ENCODE measurements at places on chromosomes 16 and 17. TPM values are rescaled to one million over a fixed set of nuclear protein-coding genes. Genes with fewer than 3 reads are reported as not detected.

DNA sequence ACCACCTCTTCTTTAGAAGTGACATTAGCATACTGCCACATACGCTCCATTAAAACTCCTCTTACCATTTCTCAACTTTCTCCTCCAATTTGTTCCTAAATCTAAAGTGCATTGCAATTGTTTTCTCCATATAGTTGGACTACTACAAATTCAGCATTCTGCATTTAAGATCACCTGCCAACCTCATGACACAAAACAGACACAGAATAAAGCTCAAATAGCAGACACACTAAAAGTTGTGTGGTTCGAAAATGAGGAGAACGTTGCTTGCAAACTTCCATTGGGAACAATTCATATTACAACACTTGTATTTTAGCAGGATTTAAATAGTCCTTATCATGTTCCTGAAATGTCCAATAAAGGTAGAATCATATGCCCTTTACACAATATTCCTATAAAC lies 14.5 kb downstream of the ARHGAP17 start:
- H3K27me3 ChIP-seq, result no peaks in the 10 kb centered on the region
- no peak for DNase-seq
- H3K27ac ChIP-seq, result no peak overlapping the region
- no peaks in the 10 kb centered on the region for H3K36me3 ChIP-seq
- H3K4me1 ChIP-seq, result peaks cover 12% of the 10 kb centered on the region
- no peak overlapping the region for H3K4me3 ChIP-seq

The GUCY2D gene
- 0.12 TPM for total RNA-seq

DNA sequence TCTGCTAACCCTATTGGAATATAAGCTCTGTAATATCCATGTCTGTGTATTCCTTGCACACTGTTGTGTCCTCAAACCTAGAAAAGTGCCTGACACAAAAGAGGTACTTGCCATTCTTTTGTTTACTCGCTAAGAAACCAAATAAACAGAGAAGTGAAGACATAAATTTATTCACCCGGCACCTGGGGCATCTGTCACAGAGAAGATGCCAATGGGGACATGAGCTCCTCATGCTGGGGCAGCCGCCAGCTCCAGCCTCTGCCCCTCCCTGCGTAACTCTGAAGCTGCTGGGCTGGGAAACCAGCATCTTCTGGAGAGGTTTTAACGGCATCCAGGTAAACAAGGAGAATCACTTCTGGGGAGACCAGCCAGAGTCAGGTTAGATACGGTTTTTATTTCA lies 15.1 kb upstream of the CDRT4 start:
- no peak overlapping the region for H3K4me3 ChIP-seq
- H3K27ac ChIP-seq, result no peak overlapping the region
- peaks cover 12% of the 10 kb centered on the region for H3K4me1 ChIP-seq
- no peaks in the 10 kb centered on the region for H3K27me3 ChIP-seq
- no peaks in the 10 kb centered on the region for H3K36me3 ChIP-seq

The CHD9 gene
- total RNA-seq, result 19.5 TPM

The STX1B gene
- 1.5 TPM for total RNA-seq

DNA sequence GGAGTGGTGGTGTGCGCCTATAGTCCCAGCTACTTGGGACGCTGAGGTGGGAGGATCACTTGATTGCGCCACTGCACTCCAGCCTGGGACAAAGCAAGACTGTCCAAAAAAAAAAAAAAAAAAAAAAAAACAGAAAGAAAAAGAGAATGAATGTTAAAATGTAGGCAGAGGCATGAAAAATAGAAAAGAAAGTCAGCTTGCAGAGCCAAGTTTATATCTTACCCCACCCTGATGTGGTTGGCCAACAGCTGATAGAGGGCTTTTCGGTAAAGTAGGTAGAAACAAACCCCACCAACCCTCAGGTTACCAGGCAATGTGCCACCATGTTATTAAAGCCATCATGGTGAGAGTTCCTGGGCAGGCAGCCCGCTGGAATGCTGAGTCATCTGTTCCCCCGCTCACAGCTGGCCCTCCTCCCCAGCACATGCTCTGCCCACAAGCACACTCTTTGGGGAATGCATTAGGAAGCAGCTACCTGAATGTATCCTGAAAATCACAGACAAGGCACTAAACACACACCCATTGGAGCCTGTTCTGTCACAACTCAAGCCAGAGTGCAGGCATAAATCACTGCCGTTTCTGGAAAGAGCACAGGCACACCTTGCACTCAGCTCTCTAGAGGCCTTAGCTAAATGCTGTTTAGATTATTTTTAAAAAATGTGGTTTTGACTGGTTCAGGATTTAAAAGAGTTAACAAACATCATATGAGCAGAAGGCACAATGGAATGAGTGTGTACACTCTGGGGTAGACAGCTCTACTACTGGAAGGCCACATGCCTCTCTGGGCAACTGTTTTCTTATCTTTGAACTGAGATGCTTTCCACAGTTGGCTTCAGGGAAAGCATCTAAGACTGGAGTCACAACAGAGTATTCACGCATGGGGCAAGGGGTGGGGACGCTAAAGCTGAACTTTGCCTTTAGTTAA lies 128.5 kb downstream of the PARN start:
- H3K36me3 ChIP-seq, result no peaks in the 10 kb centered on the region
- H3K27ac ChIP-seq, result peak overlapping the region; percentile 92
- H3K4me1 ChIP-seq, result peaks cover 74% of the 10 kb centered on the region
- DNase-seq, result peak; percentile 87

GRCh38 chr17:19650826-19651225 lies 2.3 kb downstream of the ALDH3A2 start:
- H3K27ac ChIP-seq, result peak overlapping the region; percentile 76
- H3K36me3 ChIP-seq, result peaks cover 20% of the 10 kb centered on the region
- H3K4me1 ChIP-seq, result peaks cover 43% of the 10 kb centered on the region
- H3K4me3 ChIP-seq, result peak overlapping the region; percentile 90

DNA sequence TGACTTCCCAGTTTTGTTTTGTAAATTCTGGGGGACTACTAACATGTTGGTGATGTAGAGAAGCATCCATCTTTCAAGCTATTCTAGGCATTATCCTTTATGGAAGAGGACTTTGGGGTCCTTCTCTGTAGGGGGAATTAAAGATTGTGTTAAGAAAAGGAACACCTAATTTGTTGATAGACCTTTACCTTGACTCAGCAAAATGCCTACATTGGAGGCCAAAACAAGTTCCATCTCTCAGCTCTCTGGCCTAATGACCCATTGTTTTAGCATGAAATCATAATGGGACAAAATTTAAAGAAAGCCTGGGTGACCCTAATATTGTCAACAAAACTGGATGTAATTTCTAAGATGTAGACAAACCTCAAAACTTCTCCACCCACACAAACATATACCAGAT lies 465.3 kb upstream of the SOX9 start:
- no peaks in the 10 kb centered on the region for H3K27me3 ChIP-seq
- no peaks in the 10 kb centered on the region for H3K36me3 ChIP-seq
- H3K27ac ChIP-seq, result no peak overlapping the region
- no peaks in the 10 kb centered on the region for H3K4me1 ChIP-seq

GRCh38 chr17:41666708-41667279 lies 21.9 kb upstream of the EIF1 start:
- H3K27ac ChIP-seq, result peak overlapping the region; percentile 42
- no peaks in the 10 kb centered on the region for H3K36me3 ChIP-seq
- peak; percentile 75 for DNase-seq
- peak overlapping the region; percentile 64 for H3K4me3 ChIP-seq

GRCh38 chr16:61564716-61565115 lies 471.5 kb downstream of the CDH8 start:
- H3K36me3 ChIP-seq, result no peaks in the 10 kb centered on the region
- no peaks in the 10 kb centered on the region for H3K4me1 ChIP-seq
- H3K27me3 ChIP-seq, result no peaks in the 10 kb centered on the region
- H3K27ac ChIP-seq, result no peak overlapping the region
- no peak for DNase-seq
- no peak overlapping the region for H3K4me3 ChIP-seq

- DNase-seq, result no peak
- H3K4me3 ChIP-seq, result peak overlapping the region; percentile 51
- H3K36me3 ChIP-seq, result no peaks in the 10 kb centered on the region
- H3K4me1 ChIP-seq, result peaks cover 17% of the 10 kb centered on the region
- no peak overlapping the region for H3K27ac ChIP-seq
Measured at GRCh38 chr16:25031132-25031440, 15.9 kb upstream of the ARHGAP17 start.

GRCh38 chr16:8712589-8713361 lies 38.4 kb downstream of the ABAT start:
- H3K36me3 ChIP-seq, result no peaks in the 10 kb centered on the region
- no peak for DNase-seq
- no peak overlapping the region for H3K27ac ChIP-seq
- no peak overlapping the region for H3K4me3 ChIP-seq
- H3K4me1 ChIP-seq, result no peaks in the 10 kb centered on the region
- H3K27me3 ChIP-seq, result no peaks in the 10 kb centered on the region

- peak overlapping the region; percentile 37 for H3K27ac ChIP-seq
- no peak for DNase-seq
- no peaks in the 10 kb centered on the region for H3K36me3 ChIP-seq
- H3K27me3 ChIP-seq, result no peaks in the 10 kb centered on the region
- no peak overlapping the region for H3K4me3 ChIP-seq
Measured at GRCh38 chr16:67675999-67676398, 9.4 kb downstream of the C16orf86 start.

DNA sequence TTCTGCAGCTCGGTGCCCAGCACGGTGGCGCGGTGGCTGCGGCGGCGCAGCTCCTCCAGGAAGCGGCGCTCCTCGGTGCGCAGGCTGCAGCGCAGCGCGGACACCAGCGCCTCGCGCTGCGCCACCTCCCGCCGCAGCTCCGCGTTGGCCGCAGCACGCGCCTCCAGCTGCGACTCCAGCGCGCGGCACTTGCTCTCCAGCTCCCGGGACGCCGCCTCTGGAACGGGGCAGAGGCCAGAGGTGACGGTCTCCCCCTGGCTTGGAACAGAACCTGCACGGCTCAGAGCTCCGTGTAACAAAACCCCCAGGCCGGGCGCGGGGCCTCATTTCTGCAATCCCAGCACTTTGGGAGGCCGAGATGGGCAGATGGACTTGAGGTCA lies 13.2 kb upstream of the CLUH start:
- no peaks in the 10 kb centered on the region for H3K36me3 ChIP-seq
- no peaks in the 10 kb centered on the region for H3K4me1 ChIP-seq
- no peak overlapping the region for H3K27ac ChIP-seq
- peak overlapping the region; percentile 15 for H3K4me3 ChIP-seq

GRCh38 chr17:44568945-44569858 lies 11.9 kb downstream of the FZD2 start:
- no peak overlapping the region for H3K4me3 ChIP-seq
- H3K4me1 ChIP-seq, result no peaks in the 10 kb centered on the region
- DNase-seq, result peak; percentile 43
- no peaks in the 10 kb centered on the region for H3K27me3 ChIP-seq
- H3K36me3 ChIP-seq, result no peaks in the 10 kb centered on the region

- no peaks in the 10 kb centered on the region for H3K36me3 ChIP-seq
- peak; percentile 87 for DNase-seq
- H3K4me1 ChIP-seq, result peaks cover 18% of the 10 kb centered on the region
- no peak overlapping the region for H3K4me3 ChIP-seq
- H3K27ac ChIP-seq, result no peak overlapping the region
Measured at GRCh38 chr16:68704232-68704867, 32.7 kb upstream of the CDH1 start.

DNA sequence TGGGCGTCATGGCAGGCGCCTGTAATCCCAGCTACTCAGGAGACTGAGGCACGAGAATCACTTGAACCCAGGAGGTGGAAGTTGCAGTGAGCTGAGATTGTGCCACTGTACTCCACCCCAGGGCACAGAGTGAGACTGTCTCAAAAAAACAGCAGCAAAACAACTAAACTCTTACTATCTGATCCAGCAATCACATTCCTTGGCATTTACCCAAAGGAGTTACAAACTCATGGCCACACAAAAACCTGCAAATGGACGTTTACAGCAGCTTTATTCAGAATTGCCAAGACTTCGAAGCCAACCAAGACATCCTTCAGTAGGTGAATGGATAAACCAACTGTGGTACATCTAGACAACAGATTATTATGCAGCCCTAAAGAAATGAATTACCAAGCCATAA lies 4.0 kb downstream of the SIAH1 start:
- H3K4me1 ChIP-seq, result peaks cover 8% of the 10 kb centered on the region
- no peak for DNase-seq
- no peak overlapping the region for H3K4me3 ChIP-seq
- H3K27ac ChIP-seq, result no peak overlapping the region
- H3K27me3 ChIP-seq, result no peaks in the 10 kb centered on the region

The LYRM1 gene
- total RNA-seq, result 35.1 TPM

DNA sequence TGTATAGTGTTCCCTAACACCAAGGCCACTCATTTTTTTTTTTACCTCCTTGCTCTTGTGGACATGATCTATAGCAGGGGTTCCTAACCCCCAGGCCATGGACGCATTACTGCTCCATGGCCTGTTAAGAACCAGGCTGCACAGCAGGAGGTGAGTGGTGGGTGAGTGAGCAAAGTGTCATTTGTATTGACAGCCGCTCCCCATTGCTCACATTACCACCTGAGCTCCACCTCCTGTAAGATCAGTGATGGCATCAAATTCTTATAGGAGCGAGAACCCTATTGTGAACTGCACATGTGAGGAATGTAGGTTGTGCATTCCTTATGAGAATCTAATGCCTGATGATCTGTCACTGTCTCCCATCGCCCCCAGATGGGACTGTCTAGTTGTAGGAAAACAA lies 342.0 kb downstream of the SOX9 start:
- H3K36me3 ChIP-seq, result peaks cover 10% of the 10 kb centered on the region
- H3K4me3 ChIP-seq, result no peak overlapping the region
- peaks cover 54% of the 10 kb centered on the region for H3K4me1 ChIP-seq
- H3K27me3 ChIP-seq, result no peaks in the 10 kb centered on the region
- H3K27ac ChIP-seq, result peak overlapping the region; percentile 96

The EMP2 gene
- total RNA-seq, result 33.9 TPM

- H3K36me3 ChIP-seq, result peaks cover 50% of the 10 kb centered on the region
- no peaks in the 10 kb centered on the region for H3K4me1 ChIP-seq
- DNase-seq, result peak; percentile 10
Measured at GRCh38 chr16:64990101-64990500, 131.8 kb downstream of the CDH11 start.

DNA sequence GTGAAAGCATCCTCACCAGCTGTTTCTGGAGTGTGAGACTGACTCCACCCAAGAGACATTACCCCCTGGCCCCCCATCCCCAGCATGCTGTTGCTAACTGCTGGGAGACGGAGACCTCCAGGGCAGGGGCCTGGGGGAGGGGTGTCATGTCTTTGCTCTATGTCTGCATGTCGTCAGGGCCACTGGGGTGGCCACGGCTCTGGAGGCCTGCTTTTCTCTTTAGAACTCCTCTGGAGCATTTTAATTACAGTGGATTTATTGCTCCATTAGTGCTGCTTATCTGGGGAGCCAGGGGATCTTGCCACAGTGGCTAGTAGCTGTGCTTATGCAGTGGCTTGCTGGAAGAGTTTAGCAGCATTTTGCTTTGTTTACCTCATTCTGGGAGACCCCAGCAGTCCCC lies 32.3 kb downstream of the CLEC16A start:
- no peak for DNase-seq
- no peaks in the 10 kb centered on the region for H3K27me3 ChIP-seq
- H3K36me3 ChIP-seq, result no peaks in the 10 kb centered on the region
- H3K4me1 ChIP-seq, result peaks cover 5% of the 10 kb centered on the region
- no peak overlapping the region for H3K27ac ChIP-seq

GRCh38 chr17:67546578-67547527 lies 169.8 kb downstream of the PITPNC1 start:
- no peaks in the 10 kb centered on the region for H3K36me3 ChIP-seq
- H3K27ac ChIP-seq, result no peak overlapping the region
- H3K27me3 ChIP-seq, result no peaks in the 10 kb centered on the region
- H3K4me1 ChIP-seq, result no peaks in the 10 kb centered on the region

The HBA1 gene
- not detected for total RNA-seq

GRCh38 chr16:10465821-10466220 lies 80.0 kb downstream of the ATF7IP2 start:
- H3K4me3 ChIP-seq, result no peak overlapping the region
- no peak overlapping the region for H3K27ac ChIP-seq
- no peaks in the 10 kb centered on the region for H3K27me3 ChIP-seq
- peaks cover 3% of the 10 kb centered on the region for H3K36me3 ChIP-seq

- H3K4me1 ChIP-seq, result no peaks in the 10 kb centered on the region
- H3K36me3 ChIP-seq, result no peaks in the 10 kb centered on the region
- no peak overlapping the region for H3K27ac ChIP-seq
- no peak overlapping the region for H3K4me3 ChIP-seq
- no peaks in the 10 kb centered on the region for H3K27me3 ChIP-seq
- peak; percentile 27 for DNase-seq
Measured at GRCh38 chr16:35391328-35391727, 1931.9 kb downstream of the TP53TG3F start.
